Stimulated activated CD4-positive, alpha-beta T cell treated with anti-CD3 and anti-CD28 coated beads, Interleukin-15, amount 100 ng/mL, for 48 hours (primary cell): ENCODE measurements at places on chromosomes 2 and 18.

GRCh38 chr2:198414976-198415375, 610.6 kb downstream of the PLCL1 start:
- no peak for DNase-seq

GRCh38 chr18:30177056-30177455, 865.5 kb downstream of the DSC3 start:
- no peak for DNase-seq

- DNase-seq: no peak
Observed at GRCh38 chr2:239566162-239566994, 165.6 kb upstream of the HDAC4 start.

DNA sequence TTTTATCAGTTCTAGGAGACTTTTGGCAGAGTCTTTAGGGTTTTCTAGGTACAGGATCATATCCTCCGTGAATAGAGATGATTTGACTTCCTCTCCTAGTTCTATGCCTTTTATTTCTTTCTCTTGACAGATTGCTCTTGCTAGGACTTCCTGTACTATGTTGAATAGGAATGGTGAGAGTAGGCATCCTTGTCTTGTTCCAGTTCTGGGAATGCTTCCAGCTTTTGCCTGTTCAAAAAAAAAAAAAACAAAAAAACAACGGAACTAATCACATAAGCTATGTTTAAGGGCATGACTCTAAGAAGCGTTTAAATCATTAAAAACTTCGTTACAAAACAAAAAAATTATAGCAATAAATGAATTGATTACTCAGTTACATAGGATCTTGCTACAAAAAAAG, 145.7 kb downstream of the NUP35 start:
- no peak for DNase-seq

DNA sequence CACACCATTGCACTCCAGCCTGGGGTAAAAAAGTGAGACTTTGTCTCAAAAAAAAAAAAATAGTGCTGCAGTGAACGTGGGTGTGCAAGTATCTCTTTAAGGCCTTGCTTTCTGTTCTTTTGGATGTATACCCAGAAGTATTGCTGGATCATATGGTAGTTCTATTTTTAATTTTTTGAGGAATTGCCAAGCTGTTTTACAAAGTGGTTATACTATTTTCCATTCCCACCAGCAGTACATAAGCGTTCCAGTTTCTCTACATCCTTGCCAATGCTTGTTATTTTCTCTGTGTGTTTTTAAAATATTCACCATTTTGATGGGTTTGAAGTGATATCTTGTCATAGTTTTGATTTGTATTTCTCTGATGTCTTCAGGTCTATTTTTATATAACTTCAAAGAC, 13.1 kb downstream of the ARMC9 start:
- DNase-seq: no peak

- no peak for DNase-seq
Observed at GRCh38 chr2:9291866-9292265, 85.3 kb downstream of the ASAP2 start.
